ENCODE measurements at places on chromosomes 12 and 14.

GRCh38 chr14:101774814-101775213 is 13.3 kb downstream of the PPP2R5C start:
- no peak for ATAC-seq

GRCh38 chr14:51616256-51616655 is 35.5 kb upstream of the FRMD6 start:
- ATAC-seq: no peak

- ATAC-seq: no peak
Observed at GRCh38 chr12:53626702-53627169, 554 bp upstream of the ATF7 start.

DNA sequence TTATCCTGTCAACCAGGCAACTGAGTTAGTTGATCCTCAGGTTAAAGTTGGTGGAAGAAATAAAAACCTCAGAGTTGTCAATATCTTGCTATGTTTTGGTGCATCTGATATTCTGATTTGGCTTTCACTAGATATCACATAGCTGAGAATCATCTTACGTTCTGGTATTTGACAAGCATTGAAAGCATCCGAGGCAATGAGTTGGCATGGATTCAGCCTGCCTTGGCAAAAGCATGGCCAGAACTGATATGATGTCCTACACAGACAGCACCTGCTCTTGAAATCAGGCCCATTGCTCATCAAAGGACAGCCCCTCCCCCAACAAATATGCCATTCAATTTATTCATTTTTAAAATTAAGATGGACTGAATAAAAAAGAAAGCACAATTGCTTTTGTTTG is 320.7 kb upstream of the ATP2B1 start:
- ATAC-seq: no peak

DNA sequence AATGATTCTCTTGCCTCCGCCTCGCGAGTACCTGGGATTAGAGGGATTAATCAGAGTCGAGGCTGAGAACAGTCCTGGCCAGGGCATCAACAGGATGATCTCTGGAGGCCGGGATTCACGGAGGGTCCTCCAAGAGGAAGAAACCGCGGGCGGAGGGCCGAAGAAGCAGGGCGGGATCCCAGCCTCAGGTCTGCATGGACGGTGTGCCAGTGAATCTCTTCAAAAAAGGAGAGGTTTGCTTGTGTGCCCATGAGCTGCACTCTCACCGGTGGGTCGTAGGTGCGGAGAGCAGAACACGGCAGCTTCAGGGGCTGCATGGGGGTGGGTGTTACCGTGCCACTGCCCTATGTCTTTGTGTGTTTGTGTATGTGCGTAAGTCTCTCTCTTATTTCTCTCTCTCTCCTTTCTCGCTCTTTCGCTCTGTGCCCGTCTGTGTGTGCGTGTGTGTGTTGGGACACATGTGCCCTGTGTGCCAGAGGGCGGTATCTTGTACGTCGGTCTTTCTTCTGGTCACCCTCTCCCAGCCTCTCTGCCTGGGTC is 768.2 kb upstream of the ALG10B start:
- no peak for ATAC-seq
